ENCODE measurements at places on chromosomes 3 and 15. TPM values are rescaled to one million over a fixed set of nuclear protein-coding genes. Genes with fewer than 3 reads are reported as not detected.

GRCh38 chr3:186169379-186169778 is 60.5 kb upstream of the ETV5 start:
- DNase-seq: no peak

The BNC1 gene
- total RNA-seq: 0.18 TPM

The P3H2 gene
- 1.8 TPM for total RNA-seq

The AADACL2 gene
- total RNA-seq: not detected

The TICRR gene
- total RNA-seq: 5.7 TPM

DNA sequence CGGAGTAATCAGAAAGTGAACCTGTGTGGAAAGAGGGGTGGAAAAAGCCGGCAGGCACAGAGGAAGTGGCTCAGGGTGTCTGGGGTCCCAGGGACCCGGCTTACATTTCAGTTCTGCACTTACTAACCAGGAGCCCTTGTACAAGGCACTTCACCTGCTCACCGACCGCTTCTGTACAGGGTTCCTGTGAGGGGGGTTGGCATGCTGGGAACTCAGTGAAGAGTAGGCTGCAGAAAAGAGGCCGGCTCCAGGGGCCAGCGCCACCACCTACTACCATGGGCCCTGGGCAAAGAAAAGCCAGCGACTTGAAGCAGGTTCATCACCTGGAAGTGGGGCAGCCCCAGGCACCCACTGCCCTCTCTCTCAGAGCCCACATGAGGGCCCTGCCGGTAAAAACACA is 6.2 kb downstream of the STIMATE start:
- no peak for DNase-seq

- no peak for DNase-seq
Observed at GRCh38 chr15:80459380-80459779, 55.2 kb downstream of the ARNT2 start.

DNA sequence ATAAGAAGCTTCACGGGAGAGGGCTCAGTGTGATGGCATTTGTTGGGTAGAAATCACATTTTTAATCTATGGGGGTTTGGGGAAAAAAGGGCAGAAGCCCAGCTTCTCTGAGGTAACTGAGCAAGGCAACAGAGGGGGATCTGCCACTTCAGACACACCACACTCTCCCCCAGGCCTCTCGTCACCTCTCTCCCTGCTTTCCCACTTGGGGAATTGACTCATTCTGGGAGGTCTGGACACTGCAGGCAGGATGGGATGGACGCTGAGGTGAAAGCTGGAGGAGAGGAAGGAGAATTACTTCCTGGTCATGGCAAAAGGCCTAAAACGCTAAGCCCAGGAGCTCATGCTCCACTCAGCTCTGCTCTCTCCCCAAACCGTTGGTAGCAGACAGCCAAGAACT is 33.2 kb downstream of the MYO5C start:
- DNase-seq: no peak

The VGLL3 gene
- 2.5 TPM for total RNA-seq

The MCF2L2 gene
- total RNA-seq: 37.1 TPM

- no peak for DNase-seq
Observed at GRCh38 chr3:158748237-158748828, 16.1 kb upstream of the RARRES1 start.

The ACKR2 gene
- not detected for total RNA-seq

DNA sequence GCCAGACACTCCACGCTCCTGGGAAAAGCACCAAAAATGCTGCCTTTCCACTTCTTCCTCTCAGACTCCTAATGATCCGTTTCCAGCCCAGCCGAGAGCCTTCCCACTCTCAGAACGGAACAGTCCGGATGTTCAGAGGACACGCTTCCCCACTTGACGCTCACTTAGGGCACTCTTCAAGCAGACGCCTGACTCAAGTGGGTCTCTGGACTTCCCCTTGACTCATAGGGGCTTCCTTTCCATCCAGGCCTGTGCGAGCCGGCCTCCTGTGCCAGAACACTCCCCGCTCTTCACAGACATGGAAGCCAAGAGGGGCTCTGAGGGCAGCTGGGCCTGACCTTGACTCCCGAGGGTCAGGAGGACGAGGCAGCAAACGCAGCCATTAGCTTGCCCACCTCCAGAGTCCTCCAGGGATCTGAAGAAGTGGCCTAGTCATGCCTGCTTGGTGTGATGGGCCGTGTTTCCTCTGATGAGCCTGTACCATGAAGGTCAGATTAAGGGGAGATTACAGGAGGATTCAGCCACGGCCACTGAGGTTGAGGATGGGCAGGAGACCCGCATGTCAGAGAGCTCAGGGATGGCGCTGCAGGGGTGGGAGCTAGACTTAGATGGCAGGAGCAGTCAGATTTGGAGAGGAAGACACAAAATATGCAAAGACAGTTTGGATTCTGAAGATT is 114.7 kb upstream of the TLE3 start:
- DNase-seq: no peak

The BFSP2 gene
- total RNA-seq: not detected

- no peak for DNase-seq
Observed at GRCh38 chr3:106349191-106349881, 480.5 kb upstream of the CBLB start.
